ENCODE measurements at places on chromosomes 11 and 22.

- no peak for DNase-seq
Measured at GRCh38 chr11:17865765-17866428, 131.3 kb downstream of the KCNC1 start.

DNA sequence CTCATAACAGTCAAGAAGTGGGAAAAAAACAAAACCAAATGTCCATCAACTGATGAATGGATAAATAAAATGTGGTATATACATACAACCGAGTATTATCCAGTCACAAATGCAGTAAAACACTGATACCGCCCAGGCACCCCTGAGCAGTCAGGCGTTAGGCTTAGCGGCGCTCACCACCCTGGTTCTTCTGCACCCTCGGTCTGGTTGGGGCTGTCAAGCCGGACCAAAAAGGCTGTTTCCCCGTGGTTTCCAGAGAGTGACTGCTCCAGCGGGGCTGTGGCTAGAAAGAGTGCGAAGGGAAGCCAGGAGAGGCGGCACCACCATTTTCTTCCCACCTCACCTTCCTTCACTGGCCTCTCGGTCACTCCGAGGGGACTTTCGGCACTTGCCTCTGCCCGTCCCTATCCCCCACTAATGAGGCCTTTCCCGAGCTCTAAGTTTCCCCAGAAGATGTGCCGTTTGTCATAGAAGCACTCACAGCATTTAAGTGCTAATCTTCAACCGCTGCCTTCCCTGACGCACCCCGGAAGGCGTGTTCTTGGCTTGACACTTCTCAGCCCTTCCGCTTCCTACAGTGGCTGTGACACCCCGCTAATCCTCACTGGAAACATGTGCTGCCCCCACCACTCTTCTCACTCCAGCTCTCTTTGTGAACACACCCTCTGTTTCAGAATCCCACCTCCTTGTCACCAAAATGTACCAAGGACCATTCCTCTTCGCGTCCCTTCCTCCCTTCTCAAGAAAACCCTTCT, 42.4 kb downstream of the FCHSD2 start:
- DNase-seq: no peak

DNA sequence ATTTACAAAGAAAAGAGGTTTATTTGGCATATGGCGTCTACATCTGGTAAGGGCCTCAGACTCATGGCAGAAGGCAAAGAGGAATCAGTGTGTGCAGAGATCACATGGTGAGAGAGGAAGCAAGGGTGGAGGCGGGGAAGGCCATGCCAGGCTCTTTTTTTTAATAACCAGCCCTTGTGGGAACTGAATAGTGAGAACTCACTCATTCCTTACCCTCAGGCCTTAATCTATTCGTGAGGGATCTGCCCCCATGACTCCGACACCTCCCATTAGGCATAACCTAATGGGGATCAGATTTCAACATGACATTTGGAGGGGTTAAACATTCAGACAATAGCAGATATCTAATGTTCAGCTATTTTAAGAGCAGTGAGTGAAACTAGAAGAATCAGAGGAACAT, 55.7 kb downstream of the ATM start:
- DNase-seq: no peak

- no peak for DNase-seq
Measured at GRCh38 chr11:67651976-67652781, 1.6 kb upstream of the ACY3 start.

All from brain pericyte (primary cell).